ENCODE measurements at places on chromosomes 3 and 15.

GRCh38 chr15:23589012-23589411 lies 23.5 kb downstream of the MKRN3 start:
- DNase-seq = no peak

- DNase-seq = no peak
Observed at GRCh38 chr15:82852941-82853561, 43.6 kb downstream of the WHAMM start.

GRCh38 chr3:126654571-126655383 lies at the start of gene TXNRD3:
Gene TXNRD3 (minus strand): TSS chr3:126655124.
- DNase-seq = peak; percentile 30

DNA sequence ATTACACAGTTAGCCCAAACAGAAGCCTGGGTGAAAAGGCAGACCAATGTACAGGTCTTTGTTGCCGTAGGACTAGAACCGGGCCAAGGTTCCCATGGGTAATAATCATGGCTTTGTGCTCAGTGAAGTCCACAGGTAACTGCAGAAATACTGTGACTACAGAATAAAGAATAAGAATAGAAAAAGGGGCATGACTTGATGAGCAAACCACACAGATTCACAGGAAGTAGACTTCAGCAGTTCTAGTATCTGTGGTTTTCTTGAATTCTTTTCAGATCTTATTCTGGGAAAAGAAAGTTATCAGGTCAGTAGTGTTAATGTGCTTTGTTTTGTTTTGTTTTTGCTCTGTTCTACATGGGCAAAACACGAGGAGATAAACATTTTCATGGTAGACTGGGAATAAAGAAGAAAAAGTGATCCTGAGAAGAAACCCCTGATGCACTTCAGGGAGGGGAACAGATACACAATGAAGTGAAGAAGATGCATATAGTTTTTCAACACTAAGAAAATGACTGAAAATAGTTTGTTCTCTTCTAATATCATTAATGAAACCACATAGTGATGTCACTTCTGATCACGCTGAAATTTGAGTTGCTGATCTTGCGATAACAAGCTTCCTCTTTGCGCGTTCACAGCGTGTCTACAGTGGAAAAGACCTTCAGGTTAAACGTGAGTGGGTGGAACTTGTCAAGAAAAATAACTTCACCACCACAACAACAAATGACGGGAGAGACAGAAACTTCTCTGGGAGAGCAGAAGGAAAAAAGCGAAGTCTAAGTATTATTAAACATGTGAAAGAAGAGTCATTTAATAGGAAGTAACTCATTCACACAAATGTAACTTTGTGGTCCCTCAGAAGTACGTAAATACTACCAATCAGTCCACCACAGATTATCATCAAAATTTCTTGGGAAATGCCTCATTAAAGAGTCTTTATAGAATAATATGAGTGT lies 315.8 kb upstream of the SATB1 start:
- no peak for DNase-seq

GRCh38 chr3:48305396-48305795 lies 28.1 kb downstream of the SPINK8 start:
- no peak for DNase-seq

- DNase-seq = no peak
Observed at GRCh38 chr3:150235799-150236198, 172.3 kb upstream of the TSC22D2 start.

- no peak for DNase-seq
Observed at GRCh38 chr3:171155122-171155700, 128.7 kb upstream of the SLC2A2 start.

GRCh38 chr3:31354373-31354772 lies 178.4 kb upstream of the STT3B start:
- no peak for DNase-seq

- DNase-seq = no peak
Observed at GRCh38 chr15:77002436-77002835, 7.5 kb downstream of the PSTPIP1 start.

DNA sequence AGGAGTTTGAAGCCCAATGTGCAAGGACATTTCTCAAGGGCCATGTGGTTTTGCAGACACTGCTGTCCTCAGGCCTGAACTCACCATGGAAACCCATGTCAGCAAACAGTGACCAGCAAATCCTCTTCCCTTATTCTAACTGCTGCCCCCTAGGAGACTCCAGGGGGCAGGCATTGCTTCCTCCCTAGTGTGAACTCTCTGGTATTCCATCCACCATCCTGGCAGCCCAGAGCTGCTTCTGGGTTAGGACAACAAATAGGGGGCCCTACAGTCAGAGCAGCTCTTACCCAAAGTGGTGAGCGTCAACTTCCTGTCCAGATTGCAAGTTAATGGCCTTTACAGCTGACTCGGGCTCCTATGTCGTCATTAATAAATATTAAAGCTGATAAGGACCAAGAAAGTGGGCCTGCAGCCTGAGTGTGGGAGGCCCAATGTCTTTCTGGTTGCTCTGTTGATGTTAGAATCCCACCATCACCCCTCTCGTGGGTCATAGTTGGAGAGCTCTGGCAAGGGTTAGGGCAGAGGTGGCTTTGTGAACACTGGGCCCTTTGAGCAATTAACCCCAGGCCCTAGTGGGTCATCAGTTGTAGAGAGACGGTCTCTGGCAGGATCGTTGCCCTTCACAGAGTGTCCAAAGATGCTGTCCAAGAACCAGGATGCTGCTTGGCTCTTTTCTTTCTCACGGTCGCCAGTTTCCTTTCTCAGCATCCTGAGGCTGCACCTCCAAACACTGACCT lies 41.5 kb downstream of the TGM4 start:
- no peak for DNase-seq

DNA sequence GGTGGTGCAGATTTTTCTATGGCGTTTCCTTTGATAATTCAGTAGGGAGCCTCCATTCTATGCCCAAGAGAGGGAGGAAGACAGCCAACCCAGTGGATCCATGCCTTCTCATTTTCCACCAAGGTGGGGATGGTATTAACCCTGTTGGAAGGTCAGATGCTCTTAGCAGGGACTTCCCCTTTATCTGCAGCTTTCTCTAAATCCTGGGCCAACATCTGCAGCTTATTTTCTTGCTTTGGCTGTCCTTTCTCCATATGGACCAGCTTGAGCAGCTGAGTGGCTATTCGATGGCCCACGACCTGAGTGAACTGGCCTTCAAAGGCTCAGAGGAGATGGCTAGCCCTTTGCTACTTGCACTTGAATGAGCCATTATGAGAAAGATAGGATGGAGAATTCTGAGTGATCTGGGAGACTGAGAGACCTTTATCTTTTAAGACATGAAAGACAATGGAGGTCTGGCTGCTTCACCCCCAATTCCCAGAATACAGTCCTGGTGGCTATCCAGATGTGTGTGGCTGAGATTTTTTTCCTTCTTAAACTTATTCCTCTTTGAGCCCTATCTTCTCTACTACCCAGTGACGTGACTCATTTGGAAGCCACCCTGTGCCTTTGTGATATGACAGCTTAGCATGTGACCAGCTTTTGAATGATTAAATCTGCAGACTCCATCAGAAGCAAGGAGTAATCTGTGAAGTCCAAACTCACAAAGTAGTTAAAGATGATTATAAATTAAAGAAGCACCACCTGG lies 39.6 kb upstream of the TRAK1 start:
- no peak for DNase-seq

- no peak for DNase-seq
Observed at GRCh38 chr3:6022621-6023020, 835.1 kb downstream of the EDEM1 start.

DNA sequence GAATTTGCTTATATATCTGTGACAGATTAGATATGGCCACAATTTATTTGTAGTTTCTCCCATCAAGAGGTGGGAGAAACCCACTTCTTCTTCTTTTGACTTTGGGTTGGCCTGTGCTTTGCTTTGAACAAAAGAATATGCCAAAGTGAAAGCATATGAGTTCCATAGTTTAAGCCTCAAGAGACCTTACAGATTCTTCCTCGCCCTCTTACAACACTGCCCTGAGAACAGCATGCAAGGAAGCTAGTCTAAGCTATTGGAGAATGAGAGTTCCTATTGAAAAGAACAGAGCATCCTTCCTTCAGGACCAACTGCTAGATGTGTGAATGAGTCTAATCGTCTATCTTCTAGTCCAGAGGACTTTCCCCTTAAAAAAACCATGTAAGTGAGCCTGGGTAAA lies 394.8 kb downstream of the TUSC7 start:
- no peak for DNase-seq

DNA sequence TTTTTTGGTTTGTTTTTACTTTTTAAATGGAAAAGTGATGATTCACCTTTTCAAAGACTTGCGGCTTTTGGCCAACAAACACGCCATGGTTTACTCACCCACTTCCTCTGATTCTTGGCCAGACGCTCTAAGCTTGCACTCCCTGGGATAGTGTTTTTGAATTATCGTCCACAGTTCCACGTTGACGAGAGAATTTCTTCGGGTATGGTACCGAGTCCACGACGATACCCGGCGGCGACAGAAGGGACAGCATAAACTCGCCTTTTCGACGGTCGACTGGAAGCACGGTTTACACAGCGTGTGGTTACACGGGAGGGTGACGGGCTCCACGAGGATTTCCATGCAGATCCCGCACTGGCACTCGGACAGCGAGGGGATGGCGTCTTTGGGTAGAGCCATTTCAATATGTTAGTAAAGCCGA lies 783 bp downstream of the RNF168 start:
- peak; percentile 16 for DNase-seq

DNA sequence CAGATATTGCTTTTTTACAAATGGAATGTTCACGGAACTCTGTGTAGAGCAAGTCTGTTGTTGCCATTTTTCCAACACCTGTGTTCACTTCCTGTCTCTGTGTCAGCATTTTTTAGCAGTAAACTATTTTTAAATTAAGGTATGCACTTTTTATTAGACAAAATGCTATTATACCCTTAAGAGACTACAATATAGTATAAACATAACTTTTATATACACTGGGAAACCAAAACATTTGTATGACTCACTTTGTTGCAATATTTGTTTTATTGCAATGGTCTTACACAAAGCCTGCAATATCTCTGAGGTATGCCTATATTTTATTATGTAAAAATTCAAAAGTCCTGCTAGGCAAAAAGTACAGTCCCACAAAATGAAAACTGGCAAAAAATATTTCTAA lies 39.8 kb upstream of the FGF7 start:
- DNase-seq = no peak

DNA sequence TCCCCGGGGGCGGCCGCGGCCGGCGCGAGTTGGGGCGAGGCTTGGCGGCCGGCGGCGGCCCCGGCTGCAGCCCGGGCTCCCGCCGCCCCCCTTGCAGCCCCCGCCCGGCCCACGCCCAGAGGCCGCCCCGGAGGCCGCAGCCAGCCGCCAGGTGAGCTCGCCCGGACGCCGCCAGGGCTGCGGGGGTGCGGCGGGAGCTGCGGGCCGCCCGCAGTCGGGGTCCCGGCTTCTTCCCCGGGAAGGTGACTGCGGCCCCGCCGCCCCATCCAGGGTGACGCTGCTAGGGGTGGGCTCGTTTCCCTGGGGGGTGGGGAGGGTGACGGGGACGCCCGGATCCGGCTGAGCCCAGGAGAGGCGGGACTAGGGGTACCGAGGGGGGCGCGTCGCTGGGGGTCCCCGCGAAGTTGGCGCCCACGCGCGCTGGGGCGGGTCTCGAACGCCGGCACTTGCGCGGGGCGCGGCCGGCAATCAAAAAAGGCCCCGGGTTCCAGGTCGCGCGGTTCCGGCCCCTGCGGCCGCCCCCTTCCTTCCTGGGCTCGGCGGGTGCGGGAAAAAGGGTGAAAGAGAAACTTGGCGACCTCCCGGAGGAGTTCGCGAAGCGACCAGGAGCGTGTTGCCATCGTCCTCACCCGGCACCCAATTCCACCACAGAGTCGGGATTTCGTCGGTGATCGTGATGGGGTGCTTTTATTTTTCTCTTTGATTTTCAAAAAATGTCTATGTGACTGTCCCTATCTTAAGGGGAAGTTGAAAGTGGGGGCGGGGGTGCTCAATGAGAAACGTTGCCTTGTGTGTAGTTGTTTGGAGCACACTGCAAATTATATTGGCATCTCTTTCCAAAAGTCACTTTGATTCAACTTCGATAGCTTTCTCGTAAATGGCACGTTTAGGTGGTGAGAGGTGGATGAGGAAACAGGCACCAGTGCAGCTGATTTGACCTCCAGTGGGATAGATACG lies 619 bp downstream of the ATXN7 start:
- no peak for DNase-seq

DNA sequence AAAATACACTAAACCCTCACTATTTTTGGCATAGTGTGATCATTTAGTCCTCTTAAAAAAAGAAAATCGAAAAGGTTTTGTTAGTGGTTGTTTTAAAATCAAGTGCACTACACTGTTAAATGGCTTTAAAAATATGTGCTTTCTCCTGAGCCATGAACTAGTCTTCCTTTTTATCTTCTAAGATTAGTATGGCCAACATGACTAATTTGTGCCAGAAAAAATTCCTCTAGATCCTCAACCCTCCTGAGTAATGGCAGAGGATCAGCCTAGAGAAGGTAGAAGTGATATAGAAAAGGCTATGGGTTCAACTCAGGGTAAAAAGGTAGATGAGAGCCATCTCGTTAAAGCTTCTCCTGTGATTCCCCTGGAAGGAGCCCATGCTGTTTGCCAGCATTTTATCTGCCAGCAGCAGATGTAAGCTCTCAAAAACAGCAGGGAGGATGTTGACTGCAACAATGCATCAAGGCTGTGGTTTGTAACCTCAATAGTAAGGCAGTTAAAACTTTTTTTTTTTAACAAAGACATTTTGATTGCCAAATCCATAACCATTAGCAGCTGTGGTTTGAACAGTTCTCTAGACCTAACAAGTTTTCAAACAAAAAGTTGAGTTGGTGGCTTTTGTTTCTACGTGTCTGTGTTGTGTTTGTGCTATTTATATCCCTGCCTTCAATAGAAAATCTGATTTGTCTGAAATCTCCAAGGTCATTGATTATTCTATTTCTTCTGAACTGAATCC lies 30.2 kb upstream of the ZNF609 start:
- no peak for DNase-seq

DNA sequence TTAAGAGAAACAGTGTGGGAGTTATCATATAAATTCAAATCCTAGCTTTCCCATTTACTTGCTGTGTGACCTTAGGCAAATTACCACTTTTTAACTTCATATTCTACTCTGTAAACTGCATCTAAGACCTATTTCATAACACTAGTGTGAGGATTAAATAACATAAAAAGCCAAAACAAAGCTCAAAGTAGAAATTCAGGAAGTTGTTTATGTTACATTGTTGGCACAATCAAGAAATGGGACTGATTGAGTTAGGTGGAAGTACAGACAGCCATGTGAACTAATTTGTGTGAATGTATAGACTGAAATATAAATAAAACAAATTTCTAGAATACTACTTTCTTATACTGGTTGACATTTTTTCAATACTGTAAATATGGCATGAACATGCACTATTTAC lies 131.7 kb downstream of the STAG1 start:
- no peak for DNase-seq

DNA sequence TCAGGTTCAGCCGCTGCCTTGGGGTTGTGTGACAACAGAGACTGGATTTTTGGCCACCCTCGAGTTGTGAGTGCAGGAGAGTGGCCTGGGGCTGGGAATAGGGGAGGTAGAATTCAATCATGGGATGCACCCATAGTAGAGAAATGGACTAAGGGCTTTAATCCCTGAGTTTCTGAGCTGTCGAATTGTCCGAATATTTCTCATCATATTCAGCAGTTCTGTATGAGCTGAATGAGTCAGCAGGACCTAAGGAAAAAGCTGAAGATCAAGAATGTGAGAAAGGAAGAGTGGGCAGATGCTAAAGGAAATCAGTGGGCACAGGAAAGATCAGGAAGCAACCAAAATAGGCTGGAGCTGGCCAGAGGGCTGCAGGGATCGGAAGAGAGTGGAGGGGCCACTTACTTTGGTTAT lies 44.4 kb upstream of the SACM1L start:
- no peak for DNase-seq

GRCh38 chr3:50358911-50359759 lies at the start of gene TMEM115:
Gene TMEM115 (minus strand): TSS chr3:50359521. CDS start chr3:50359063, 458 bp downstream.
- DNase-seq = peak; percentile 99
